Activated CD4-positive, alpha-beta T cell treated with anti-CD3 and anti-CD28 coated beads, Interleukin-2, amount 10 ng/mL, durations not matched to agents 7 days and 5 days (primary cell): ENCODE measurements at places on chromosomes 3 and 15. TPM values are rescaled to one million over a fixed set of nuclear protein-coding genes. Genes with fewer than 3 reads are reported as not detected.

DNA sequence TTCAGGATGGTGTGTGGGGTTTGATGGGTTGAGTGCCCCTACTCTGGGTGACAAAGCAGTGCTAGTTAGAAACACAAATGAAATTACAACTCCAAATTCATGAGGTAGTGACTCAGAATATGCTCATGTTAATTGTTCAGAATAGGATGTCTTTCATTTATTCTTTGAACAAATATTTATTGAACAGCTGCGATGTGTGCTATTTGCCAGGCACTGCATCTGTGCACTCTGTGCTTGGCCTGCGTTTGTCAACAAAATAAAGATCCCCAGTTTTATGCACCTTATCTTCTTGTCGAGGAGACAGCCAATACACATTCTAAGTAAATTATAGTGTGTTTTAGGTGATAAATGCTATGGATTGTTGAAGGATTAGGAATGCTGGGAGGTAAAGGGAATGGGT is 27.3 kb downstream of the MED12L start:
- no peak for DNase-seq
- H3K27ac ChIP-seq, result no peak overlapping the region
- H3K4me1 ChIP-seq, result no peaks in the 10 kb centered on the region

DNA sequence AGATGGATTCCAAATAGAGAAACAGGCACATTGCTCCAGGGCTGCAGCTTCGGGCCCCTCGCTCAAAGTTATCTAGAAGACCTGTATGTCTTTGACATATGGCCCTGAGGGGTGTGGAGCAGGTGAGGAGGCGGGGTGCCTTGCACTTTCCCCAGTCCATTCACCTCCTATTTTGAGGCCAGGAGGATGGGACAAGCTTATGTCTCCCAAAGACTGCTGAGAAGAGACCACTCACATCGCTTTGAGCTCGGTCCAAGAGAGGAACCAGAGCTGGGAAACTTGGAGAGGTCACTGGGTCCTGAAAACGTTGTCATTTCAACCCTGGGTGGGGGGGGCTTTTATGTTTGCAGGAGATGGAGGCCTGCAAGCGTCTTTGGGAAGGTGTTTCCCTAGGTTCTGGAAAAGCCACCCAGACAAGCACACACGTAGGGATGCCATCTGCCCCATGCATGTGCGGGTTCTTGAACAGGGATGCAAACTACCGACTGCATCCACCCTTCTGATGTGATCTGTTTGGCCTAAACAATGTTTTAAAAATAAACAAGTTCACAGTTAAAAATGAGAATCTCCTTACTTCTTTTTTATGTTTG is 33.7 kb upstream of the SYNM start:
- no peaks in the 10 kb centered on the region for H3K36me3 ChIP-seq
- H3K4me1 ChIP-seq, result peaks cover 2% of the 10 kb centered on the region
- H3K27me3 ChIP-seq, result peaks cover 5% of the 10 kb centered on the region
- no peak overlapping the region for H3K27ac ChIP-seq
- H3K4me3 ChIP-seq, result no peak overlapping the region

DNA sequence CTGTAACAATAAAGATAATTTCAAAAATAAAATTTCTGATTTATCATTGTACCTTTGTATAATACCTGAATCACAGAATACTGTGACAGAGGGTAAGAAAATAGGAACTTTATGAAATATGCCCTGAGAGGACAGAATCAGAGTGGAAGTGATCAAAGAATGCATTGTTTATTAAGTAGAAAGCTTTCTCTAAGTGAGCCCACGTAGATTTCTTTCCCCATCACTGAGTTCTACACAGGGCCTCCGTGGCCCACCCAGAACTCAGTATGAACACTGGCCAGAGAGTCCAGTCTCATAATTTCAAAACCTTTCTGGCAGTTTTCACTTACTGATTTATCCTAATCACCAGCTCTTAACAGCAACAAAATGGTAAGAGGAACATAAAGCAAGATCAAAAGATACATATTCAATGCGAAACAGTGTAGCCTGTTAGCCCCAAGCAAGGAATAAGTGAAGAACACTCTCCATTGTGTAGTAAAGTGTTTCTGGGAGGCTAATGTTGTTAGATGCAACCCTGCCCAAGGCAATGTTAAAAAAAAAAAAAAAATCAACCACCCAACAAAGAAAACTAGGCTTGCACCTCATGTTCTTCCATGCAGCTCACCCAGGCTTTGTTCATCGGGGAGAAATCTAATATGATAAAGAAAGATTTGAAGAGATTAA is 341.3 kb downstream of the LSAMP start:
- H3K4me3 ChIP-seq, result no peak overlapping the region
- no peaks in the 10 kb centered on the region for H3K4me1 ChIP-seq
- no peak overlapping the region for H3K27ac ChIP-seq
- no peaks in the 10 kb centered on the region for H3K27me3 ChIP-seq
- DNase-seq, result no peak

The DCUN1D1 gene
- 54.8 TPM for total RNA-seq

GRCh38 chr3:42438193-42438592 is 27.8 kb upstream of the LYZL4 start:
- H3K27me3 ChIP-seq, result peaks cover 12% of the 10 kb centered on the region
- H3K4me1 ChIP-seq, result no peaks in the 10 kb centered on the region
- no peaks in the 10 kb centered on the region for H3K36me3 ChIP-seq
- H3K4me3 ChIP-seq, result no peak overlapping the region
- DNase-seq, result no peak
